Foreskin fibroblast (primary cell): ENCODE measurements at places on chromosomes 7 and 10.
A peak's percentile ranks its signal among the peaks of the same experiment; 100 is the strongest.

DNA sequence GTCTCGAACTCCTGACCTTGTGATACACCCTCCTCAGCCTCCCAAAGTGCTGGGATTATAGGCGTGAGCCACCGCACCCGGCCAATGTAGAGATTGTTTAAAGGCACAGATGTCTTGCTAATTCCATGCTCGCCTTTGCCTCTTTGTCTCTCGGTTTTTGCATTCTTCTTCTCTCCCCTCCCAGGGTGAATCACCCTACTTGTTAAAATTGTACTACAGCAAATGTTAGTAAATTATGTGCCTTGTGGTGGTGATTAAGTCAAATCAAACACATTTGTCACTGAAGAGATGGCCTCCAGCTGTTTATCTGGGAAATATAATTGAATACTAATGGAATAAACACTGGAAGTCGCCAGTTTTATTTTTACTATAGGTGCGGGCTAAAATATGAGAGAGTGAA lies 384.4 kb upstream of the AUTS2 start:
- no peak for DNase-seq

GRCh38 chr7:31545549-31545948 lies 31.7 kb downstream of the ITPRID1 start:
- no peak for DNase-seq

GRCh38 chr10:25112016-25112415 lies 62.8 kb upstream of the GPR158 start:
- DNase-seq = no peak

DNA sequence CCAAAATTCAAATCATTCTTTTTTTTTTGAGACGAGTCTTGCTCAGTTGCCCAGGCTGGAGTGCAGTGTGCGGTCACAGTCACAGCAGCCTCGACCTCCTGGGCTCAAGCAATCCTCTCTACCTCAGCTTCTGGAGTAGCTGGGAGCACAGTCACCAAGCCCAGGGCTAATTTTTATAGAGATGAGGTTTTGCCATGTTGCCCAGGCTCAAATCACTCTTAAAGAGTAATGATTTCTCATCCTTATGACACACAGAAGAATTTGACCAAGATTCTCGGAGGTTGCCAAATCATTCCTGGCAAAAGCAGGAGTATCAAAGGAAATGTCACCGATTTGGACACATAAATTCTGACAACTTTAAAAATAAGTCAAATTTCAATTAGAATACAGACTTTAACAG lies 39.1 kb downstream of the SIRT1 start:
- peak; percentile 57 for DNase-seq

DNA sequence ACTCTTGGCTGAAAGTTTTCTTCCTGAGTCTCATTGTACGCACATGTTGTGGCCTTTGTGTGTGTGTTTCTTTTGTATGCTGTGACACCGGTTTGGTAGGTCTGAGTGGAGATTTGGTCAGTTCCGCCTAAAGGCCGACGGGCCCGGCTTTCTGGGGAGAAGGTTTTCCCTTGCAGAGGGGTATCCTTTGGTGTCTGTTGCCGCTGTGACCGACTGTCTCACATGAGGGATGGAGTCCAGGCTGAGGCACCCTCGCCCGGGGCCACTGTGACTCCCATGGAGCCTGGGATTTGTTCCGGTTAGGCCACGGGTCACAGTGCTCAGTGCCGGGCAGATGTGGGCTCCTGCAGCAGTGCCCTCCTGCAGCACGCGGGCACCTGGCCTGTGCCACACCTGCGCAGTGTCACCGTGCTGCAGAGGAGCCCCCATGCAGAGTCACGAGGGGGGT lies 19.4 kb downstream of the INPP5A start:
- no peak for DNase-seq

DNA sequence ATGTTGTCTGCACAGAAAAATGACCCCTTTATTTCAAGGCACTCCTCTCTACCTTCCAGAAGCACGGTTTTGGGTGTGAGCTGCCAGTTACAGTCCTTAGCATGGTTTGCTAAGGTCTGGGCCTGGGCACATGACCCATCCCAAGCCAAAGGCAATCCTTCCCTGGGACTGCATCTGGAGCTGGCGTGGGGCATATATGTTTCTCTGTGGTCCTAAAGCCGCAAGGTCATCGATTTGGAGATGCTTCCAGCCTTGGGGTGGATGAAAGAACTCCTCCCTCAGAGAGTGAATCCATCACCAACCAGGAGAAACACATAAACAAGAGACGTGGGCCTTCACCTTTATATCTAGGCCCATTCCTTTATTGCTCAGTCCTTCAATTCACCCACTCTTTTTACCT lies 50.1 kb upstream of the IGFBP3 start:
- no peak for DNase-seq

- no peak for DNase-seq
These were observed 11.9 kb downstream of the PKD1L1 start for GRCh38 chr7:47936323-47936722.

GRCh38 chr10:19952224-19953010 lies 136.2 kb downstream of the PLXDC2 start:
- DNase-seq = no peak

GRCh38 chr10:73399063-73399462 lies 14.8 kb downstream of the ANXA7 start:
- DNase-seq = no peak

GRCh38 chr7:93013446-93014061 lies 104.2 kb downstream of the SAMD9 start:
- DNase-seq = peak; percentile 22

DNA sequence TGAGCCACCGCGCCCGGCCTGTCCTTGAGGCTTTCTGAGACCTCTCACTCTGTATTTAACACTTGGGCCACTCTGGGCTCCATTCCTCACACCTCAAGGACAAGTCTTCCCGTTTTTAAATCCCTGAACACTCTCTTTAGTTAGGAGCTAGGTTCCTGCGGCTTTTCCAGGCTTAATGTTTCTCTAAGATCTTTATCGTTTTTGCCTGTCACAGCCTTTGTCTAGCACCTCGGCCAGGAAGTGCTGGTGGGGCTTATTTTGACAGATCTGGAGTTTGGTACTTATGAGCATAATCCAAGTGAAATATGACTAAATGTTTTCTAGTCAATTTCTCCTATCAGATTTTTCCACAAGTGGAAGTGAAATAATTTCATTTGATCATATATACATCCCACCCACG lies 186.6 kb downstream of the DPY19L1 start:
- no peak for DNase-seq

DNA sequence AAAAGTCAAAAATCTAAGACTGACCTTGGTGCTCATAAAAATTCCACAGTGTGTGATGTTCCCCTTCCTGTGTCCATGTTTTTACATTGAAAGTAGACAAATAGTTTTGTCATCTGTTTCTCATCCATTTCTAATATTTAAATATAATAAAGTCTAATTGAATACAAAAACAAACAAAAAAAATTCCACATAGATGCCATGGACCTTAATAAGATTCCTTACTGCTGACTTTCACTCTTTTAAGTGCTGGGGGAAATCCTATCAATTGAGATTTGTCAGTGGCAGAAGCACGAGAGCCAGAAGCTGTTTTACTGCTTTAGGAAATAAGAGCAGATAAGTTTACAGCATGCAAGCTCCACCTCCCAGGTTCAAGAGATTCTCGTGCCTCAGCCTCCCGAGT lies 310.0 kb downstream of the ABCA13 start:
- DNase-seq = no peak

- no peak for DNase-seq
These were observed 65.4 kb downstream of the TRUB1 start for GRCh38 chr10:115003396-115003795.

- no peak for DNase-seq
These were observed 75.4 kb downstream of the AFAP1L2 start for GRCh38 chr10:114328874-114329273.

- DNase-seq = no peak
These were observed 32.2 kb upstream of the UTF1 start for GRCh38 chr10:133197786-133198185.

DNA sequence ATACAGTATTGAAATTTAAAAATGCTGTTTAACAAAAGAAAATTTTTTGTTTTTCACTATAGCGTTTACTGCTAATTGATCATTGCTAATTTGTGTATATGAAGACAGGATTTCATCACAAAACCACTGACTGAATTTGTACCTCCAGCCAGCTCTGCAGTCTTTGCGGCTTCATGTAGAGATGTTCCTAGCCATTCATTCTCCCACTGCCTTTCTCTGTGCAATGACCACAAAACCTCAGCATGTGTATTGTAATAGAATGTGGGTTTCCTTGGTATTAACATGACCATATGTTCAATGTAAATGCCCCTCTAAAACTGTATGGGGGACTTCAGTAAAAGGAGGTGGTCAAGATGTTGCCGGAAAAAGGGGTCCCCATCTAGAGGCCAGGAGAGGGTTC lies 81.1 kb upstream of the STEAP1B start:
- no peak for DNase-seq
